ENCODE measurements at places on chromosomes 5 and 9. TPM values are rescaled to one million over a fixed set of nuclear protein-coding genes. Genes with fewer than 3 reads are reported as not detected.
A peak's percentile ranks its signal among the peaks of the same experiment; 100 is the strongest.

DNA sequence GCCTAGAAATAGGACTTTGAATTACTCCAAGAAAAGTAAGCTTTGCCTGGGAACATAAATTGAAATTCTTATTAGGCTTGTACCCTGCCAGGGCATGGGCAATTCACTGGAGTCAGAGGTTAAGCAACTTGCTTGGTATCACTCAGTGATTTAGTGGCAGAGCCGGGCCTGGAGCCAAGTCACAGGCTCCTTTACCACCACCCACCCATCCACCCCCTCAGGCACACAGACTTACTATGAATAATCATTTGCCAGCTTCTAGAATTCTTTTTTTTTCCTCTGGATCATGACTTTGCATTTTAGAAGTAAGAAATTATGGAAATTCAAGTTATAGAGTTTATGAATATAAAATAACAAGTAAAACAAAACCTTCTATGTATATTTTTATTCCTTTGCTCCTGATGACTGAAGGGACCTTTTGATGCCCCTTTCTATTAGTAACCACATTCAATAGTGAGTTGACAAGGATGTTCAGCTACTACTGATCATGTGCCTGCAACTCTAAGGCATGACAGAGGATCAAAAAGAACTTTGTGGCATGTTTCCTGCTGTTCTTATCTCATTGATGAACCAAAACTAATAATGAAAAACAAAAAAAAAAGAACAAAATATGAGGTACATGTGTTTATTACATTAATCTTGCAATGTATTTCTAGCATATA, 614.7 kb downstream of the TLR4 start:
- no peaks in the 10 kb centered on the region for H3K27me3 ChIP-seq
- H3K36me3 ChIP-seq, result no peaks in the 10 kb centered on the region
- no peak for DNase-seq
- H3K27ac ChIP-seq, result no peak overlapping the region

- no peak for DNase-seq
- H3K27ac ChIP-seq, result no peak overlapping the region
- H3K4me1 ChIP-seq, result no peaks in the 10 kb centered on the region
- no peak overlapping the region for H3K4me3 ChIP-seq
- H3K36me3 ChIP-seq, result no peaks in the 10 kb centered on the region
Measured at GRCh38 chr5:109725135-109725534, 35.4 kb downstream of the MAN2A1 start.

GRCh38 chr5:151751593-151751992, 6.8 kb downstream of the ATOX1 start:
- no peak overlapping the region for H3K4me3 ChIP-seq
- H3K36me3 ChIP-seq, result no peaks in the 10 kb centered on the region
- no peaks in the 10 kb centered on the region for H3K27me3 ChIP-seq
- H3K27ac ChIP-seq, result no peak overlapping the region
- H3K4me1 ChIP-seq, result peaks cover 7% of the 10 kb centered on the region

DNA sequence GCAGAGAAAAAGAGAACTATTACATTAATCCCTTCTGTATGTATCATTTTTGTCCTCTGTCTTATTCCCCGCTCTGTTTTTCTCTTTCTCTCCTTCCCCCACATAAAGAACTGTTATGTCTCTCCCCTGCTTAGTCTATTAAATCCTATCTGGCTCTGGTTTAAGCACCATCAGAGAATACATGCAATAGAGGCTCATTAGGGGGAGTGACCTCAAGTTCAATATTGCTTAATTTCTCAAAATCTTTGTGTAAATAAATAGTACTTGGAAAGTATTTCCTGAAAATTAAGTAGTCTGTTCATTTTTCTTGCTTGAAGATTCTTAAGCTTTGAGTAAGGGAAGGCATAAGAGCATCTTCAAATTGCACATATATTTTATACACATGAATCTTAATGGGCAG, 41.2 kb upstream of the FAM174A start:
- H3K36me3 ChIP-seq, result no peaks in the 10 kb centered on the region
- H3K27ac ChIP-seq, result no peak overlapping the region
- H3K4me1 ChIP-seq, result no peaks in the 10 kb centered on the region
- no peak for DNase-seq
- no peak overlapping the region for H3K4me3 ChIP-seq

DNA sequence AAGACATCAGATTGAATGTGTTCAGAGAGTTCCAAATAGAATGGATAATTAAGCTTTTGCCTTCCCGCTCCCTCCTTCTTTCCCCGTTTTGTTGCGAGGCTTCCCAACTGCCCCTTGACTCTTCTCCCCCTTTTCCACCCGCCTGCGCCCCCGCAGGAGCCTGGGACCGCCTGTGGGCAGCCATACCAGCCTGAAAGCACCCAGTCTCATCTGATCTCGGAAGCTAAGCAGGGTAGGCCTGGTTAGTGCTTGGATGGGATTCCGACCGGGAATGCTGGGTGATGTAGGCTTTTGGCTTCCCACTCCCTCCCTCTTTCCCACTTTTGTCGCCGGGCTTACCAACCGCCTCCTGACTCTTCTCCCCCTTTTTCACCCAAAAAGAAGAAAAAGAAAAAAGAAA, 6.8 kb upstream of the HSD17B4 start:
- no peaks in the 10 kb centered on the region for H3K27me3 ChIP-seq
- H3K4me1 ChIP-seq, result 0 out of 2 replicates have a peak, but pooled peaks cover 4% of the 10 kb centered on the region
- H3K4me3 ChIP-seq, result 0 out of 2 replicates have a peak overlapping the region, but pooled peaks have one; percentile 10
- DNase-seq, result peak; percentile 65
- no peak overlapping the region for H3K27ac ChIP-seq

DNA sequence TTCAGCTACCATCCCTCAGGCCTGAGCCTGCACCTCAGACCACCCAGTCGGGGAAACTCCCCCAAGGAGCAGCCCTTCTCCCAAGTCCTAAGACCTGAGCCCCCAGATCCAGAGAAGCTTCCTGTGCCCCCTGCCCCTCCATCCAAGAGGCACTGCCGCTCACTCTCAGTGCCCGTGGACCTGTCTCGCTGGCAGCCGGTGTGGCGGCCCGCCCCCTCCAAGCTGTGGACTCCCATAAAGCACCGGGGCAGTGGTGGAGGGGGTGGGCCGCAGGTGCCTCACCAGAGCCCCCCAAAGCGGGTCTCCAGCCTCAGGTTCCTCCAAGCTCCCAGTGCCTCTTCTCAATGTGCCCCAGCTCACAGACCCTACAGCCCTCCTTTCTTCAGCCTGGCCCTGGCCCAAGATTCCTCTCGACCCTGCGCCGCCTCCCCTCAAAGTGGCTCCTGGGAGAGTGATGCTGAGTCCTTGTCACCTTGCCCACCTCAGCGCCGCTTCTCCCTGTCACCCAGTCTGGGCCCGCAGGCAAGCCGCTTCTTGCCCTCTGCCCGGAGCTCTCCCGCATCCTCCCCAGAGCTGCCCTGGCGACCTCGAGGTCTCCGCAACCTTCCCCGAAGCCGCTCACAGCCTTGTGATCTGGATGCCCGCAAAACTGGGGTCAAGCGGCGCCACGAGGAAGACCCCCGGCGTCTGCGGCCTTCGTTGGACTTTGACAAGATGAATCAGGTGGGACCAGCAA, 7.0 kb downstream of the FAM53C start:
- H3K27me3 ChIP-seq, result no peaks in the 10 kb centered on the region
- no peak for DNase-seq
- H3K4me3 ChIP-seq, result no peak overlapping the region
- H3K27ac ChIP-seq, result no peak overlapping the region
- peaks cover 31% of the 10 kb centered on the region for H3K36me3 ChIP-seq

SHC3 gene
- total RNA-seq, result 2.5 TPM

ACOT12 gene
- not detected for total RNA-seq

SLC6A18 gene
- total RNA-seq, result not detected

All from GM23338 (cell line).